CMK (cell line): ENCODE measurements at places on chromosomes 7 and 10.

GRCh38 chr10:77844713-77845445, 81.7 kb downstream of the DLG5 start:
- DNase-seq, result no peak

- DNase-seq, result no peak
These were observed 712 bp upstream of the CPVL start for GRCh38 chr7:29146888-29147609.

DNA sequence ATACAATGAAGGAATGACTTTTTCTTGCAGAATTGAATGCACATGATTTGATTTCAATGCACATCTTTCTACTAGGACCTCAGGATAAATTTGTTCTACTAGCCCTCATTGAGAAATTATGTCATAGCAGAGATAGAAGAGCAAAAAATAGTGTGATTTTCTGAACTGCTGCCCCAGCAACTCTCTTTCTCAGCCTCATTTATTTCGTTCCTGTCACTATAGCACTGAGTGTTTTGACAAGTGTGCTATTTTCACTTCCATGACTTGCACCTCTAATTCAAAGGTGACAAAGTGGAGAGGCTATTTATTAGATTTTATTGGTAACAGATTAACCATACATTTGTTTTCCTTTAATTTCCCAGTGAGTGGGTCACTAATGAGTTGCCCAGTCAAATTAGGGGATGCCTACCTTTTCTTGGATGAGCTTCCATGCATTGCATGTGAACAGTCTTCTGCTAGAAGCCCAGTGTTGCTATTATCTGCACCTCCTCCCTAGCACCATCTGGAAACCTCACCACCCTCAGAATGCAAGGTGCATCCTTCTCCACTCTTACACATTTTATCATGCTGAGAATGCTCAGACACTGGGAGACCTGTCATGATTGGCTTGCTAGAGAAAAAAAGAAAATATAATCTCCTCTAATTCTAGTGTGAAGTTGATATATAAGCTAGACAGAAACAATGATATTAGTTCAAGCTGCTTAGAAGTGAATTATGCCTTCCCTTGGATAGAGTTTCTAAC, 119.6 kb upstream of the CTTNBP2 start:
- DNase-seq, result no peak

- DNase-seq, result no peak
These were observed 4.6 kb downstream of the SFTPA2 start for GRCh38 chr10:79555354-79556309.

DNA sequence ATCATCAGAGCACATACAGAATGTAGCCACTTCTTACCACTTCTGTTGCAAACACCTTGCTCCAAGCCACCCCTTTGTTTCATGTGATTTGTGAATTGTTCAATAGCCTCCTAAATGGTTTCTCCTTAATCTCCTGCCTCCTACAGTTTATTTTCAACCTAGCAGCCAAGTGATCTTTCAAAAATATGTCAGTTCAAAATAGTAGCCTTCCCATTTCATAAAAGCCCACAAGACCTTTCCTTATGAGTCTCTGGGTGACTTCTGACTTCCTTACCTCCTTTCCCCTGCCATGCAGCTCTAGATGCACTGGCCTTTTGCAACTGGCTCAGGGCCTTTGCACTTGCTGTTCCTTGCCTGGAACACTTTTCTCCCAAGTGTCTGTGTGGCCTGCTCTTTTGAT, 4.8 kb downstream of the MINDY4 start:
- DNase-seq, result no peak

DNA sequence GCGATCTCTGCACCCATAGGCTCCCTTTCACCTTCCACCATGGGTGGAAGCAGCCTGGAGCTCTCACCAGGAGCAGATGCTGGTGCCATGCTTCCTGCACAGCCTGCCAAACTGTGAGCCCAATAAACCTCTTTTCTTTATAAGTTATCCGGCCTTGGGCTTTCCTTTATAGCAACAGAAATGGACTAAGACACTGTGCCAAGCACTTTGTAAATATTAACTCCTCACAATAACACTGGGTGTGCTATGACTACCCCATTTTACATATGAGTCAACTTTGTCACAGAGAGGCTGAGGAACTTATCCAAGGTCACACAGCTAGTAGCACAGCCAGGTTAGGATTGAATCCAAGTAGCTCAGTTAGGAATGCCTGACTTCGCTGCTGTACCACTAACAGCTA, 79.7 kb upstream of the KCNMA1 start:
- no peak for DNase-seq

DNA sequence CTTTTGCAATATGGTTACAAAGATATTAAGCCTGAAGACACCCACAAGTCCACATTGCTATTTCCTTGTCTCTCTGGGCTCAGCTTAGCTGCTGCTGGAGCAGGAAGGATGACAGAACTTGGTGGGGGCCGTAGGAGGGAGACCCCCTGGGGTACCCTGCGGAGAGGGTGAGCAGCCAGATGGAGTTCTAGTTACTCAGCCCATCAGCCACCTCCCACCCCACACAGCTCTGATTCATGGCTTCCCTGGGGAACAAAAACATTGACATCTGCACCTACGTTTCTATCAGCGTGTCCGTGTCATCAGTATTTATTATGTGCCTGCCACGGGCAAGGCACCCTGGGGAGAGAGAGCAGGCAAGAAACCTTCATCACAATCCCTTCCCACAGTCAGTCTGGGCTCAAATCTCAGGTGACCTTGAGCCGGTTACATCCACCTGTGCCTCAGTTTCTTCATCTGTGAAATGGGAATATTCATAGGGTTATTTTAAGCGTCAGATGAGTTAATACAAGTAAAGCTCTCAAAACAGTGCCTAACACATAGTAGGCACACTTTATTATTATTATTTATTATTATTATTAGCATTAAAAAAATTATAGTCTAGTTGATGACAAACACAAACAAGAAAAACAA, 131.5 kb downstream of the C10orf105 start:
- no peak for DNase-seq

DNA sequence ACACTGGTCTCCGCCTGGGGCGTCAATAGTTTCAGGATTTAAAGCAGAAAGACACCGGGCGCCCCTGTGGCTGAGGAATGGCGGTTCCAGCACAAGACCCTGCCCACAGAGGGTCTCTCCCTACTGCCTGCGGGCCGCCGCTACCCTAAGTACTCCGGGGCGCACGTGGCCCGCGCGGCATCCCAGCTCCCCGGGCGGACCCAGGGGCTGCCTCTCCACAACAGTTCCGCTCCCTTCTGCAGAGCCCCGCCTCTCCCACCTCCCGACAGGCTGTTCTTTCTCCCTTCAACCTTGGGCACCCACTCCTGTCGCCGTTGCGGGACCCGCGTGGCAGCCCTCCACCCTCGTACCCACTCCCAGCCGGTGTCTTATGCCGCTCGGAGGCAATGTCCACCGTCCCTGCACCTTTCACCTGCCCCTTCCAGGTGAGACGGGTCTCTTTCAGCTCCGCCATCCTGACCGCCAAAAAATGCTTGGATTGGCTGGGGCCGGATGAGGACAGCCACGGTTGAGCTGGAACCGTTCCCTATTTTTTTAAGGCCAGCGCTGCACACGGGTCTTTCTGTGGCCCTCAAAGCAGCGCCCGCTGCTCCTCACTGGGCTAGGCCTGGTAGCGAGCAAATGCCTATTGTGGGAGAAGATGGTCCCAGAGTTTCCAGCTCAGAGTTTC, 1.6 kb upstream of the NKX2-3 start:
- DNase-seq, result no peak

- no peak for DNase-seq
These were observed 45.1 kb upstream of the SGCE start for GRCh38 chr7:94700926-94701554.

- no peak for DNase-seq
These were observed 50.5 kb downstream of the DENND11 start for GRCh38 chr7:141651417-141651816.

DNA sequence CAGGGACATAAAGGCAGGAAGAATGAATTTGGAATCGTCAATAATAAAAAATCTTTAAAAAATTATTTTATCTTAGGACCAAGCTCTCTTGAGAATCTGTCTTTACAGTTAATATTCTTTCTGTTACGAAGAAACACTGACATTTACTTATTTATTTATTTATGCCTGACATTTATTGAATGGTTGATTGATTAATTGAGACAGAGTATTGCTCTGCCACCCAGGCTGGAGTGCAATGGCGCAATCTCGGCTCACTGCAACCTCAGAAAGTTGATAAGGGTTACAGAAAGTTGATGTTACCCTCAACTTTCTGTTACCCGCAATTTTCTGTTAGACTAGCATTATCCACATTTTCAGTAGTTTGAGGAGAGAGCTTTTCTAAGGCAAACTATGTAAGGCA, 70.1 kb downstream of the CHCHD3 start:
- no peak for DNase-seq

GRCh38 chr10:124065382-124066125, 27.8 kb downstream of the CHST15 start:
- DNase-seq, result no peak

DNA sequence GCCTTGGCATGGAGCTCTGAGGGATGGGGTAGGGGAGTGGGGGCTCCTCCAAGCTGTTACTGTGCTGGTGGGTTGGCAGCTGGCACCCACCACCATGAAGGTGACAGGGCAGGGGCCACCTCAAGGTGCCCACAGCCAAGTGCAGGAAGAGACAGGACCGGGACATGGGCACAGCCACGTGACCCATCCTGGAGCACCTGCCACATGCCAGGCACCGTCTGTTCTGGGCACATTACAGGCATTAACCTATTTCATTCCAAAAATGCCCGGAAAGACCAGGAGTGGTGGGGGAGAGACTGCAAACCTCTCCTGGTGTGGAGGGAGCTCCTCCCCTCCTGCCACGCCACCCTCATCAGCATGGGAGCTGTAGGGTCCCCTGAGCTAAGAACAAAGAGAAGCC, 56.7 kb downstream of the CAMK2B start:
- DNase-seq, result no peak

- no peak for DNase-seq
These were observed 1.7 kb downstream of the RAMP3 start for GRCh38 chr7:45159296-45159695.

DNA sequence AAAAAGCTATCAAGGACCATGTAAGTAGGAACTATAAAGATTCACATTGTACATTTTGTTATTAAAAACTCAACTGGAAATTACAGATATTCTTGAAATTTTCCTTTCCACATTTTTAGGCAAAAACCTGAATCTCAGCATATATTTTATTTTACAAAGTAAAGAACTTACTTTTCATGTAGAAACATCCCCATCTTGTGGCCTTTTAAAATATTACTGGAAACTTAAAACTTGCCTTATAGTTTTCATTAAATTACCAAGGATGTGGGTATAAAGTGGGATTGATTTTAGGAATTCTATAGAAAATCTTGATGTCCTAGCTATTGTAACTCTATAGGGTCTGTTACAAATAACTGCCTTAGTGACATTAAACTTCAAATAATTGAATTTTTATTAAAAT, 10.6 kb downstream of the DBF4 start:
- DNase-seq, result no peak

GRCh38 chr7:128398016-128398840, 11.6 kb downstream of the IMPDH1 start:
- DNase-seq, result no peak

- DNase-seq, result no peak
These were observed 462 bp upstream of the CISD1 start for GRCh38 chr10:58268454-58268945.

- DNase-seq, result no peak
These were observed 47.4 kb upstream of the PRKAR1B start for GRCh38 chr7:774161-775109.

- DNase-seq, result no peak
These were observed 362.7 kb downstream of the CXCL12 start for GRCh38 chr10:44022203-44022602.

DNA sequence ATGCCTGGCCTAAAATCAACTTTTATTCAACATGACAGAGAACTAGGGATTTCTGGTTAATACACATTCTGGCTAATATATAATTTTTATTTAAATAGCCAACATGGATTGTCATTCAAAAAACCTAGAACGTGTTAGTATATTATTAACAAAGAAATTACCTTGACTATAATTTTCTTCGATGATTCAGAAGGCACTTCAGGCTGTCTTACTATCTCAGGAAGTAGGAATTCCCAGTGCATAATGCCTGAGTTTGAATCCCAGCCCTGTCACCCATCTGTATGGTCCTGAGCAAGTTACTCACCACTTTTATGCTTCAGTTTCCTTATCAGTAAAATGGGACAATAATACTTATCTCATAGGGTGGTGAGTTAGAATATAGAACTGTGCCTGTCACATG, 106.2 kb downstream of the SORCS1 start:
- no peak for DNase-seq
